ENCODE measurements at places on chromosomes 5 and 9. TPM values are rescaled to one million over a fixed set of nuclear protein-coding genes. Genes with fewer than 3 reads are reported as not detected.

The ALDH1B1 gene
- 4.1 TPM for total RNA-seq

The FBP1 gene
- total RNA-seq = 9.2 TPM

The IFNA21 gene
- not detected for total RNA-seq

GRCh38 chr9:38286766-38287165 lies 105.7 kb upstream of the ALDH1B1 start:
- no peak for DNase-seq
- H3K4me1 ChIP-seq = no peaks in the 10 kb centered on the region
- H3K27ac ChIP-seq = no peak overlapping the region
- H3K4me3 ChIP-seq = no peak overlapping the region
- no peaks in the 10 kb centered on the region for H3K36me3 ChIP-seq
- no peaks in the 10 kb centered on the region for H3K27me3 ChIP-seq
